ENCODE measurements at places on chromosomes 1 and 21. TPM values are rescaled to one million over a fixed set of nuclear protein-coding genes. Genes with fewer than 3 reads are reported as not detected.

B3GALT5 gene
- 0.10 TPM for total RNA-seq

MLLT11 gene
- total RNA-seq, result 12.4 TPM

RNU1-3 gene
- under 0.01 TPM for total RNA-seq

OR2L13 gene
- not detected for total RNA-seq

MFSD2A gene
- total RNA-seq, result 1.6 TPM

CCDC24 gene
- 2.5 TPM for total RNA-seq

CRYBG2 gene
- total RNA-seq, result not detected

CELA2B gene
- total RNA-seq, result not detected

OXCT2 gene
- total RNA-seq, result 2.3 TPM

FAM167B gene
- 2.9 TPM for total RNA-seq

SKI gene
- 40.5 TPM for total RNA-seq

DNAI4 gene
- total RNA-seq, result 2.6 TPM

SRGAP2 gene
- 149 TPM for total RNA-seq

CCDC185 gene
- not detected for total RNA-seq

VANGL2 gene
- total RNA-seq, result not detected

ANGPTL1 gene
- under 0.01 TPM for total RNA-seq

PAPPA2 gene
- total RNA-seq, result 0.29 TPM

UMODL1 gene
- not detected for total RNA-seq

RABGAP1L gene
- total RNA-seq, result 26.8 TPM

AADACL3 gene
- not detected for total RNA-seq

ITGB3BP gene
- total RNA-seq, result 19.4 TPM

FAM151A gene
- total RNA-seq, result not detected

GBP6 gene
- total RNA-seq, result not detected

RIMS3 gene
- under 0.01 TPM for total RNA-seq

CD84 gene
- not detected for total RNA-seq

PCSK9 gene
- not detected for total RNA-seq

All from vein endothelial cell (primary cell).